ENCODE measurements at places on chromosomes 6 and 20. TPM values are rescaled to one million over a fixed set of nuclear protein-coding genes. Genes with fewer than 3 reads are reported as not detected.

Gene RNF39
- total RNA-seq, result 0.65 TPM

Gene MATN4
- total RNA-seq, result 0.54 TPM

Gene SLC17A2
- not detected for total RNA-seq

Gene ACSS1
- 4.7 TPM for total RNA-seq

Gene OR2H2
- not detected for total RNA-seq

Gene MRPL18
- 57.3 TPM for total RNA-seq

Gene NKX2-2
- not detected for total RNA-seq

Gene FAM83C
- total RNA-seq, result 0.33 TPM

Gene C6orf15
- 1.2 TPM for total RNA-seq

Gene LTV1
- 9.7 TPM for total RNA-seq

Gene SLC22A2
- total RNA-seq, result 0.11 TPM
